ENCODE measurements at places on chromosomes 12 and 14.

DNA sequence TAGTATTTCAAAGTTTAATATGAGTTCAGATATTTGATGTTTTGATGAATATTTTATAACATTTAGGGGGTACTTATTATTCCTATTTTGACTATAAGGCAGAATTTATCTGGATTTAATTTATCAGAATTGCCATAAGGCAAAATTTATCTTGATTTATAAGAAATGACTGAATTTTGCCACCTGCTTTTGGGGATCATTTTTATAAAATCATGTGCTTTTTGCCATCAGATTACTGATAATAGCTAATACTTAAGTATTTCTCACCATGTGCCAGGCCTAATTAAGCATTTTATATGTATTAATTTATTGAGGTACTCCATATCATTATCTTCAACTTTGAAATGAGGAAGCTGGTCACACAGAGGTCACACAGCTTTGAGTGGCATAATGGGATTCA is 423.7 kb downstream of the PRKD1 start:
- DNase-seq = no peak

GRCh38 chr12:53418221-53418620 is 5.4 kb upstream of the AMHR2 start:
- no peak for DNase-seq

DNA sequence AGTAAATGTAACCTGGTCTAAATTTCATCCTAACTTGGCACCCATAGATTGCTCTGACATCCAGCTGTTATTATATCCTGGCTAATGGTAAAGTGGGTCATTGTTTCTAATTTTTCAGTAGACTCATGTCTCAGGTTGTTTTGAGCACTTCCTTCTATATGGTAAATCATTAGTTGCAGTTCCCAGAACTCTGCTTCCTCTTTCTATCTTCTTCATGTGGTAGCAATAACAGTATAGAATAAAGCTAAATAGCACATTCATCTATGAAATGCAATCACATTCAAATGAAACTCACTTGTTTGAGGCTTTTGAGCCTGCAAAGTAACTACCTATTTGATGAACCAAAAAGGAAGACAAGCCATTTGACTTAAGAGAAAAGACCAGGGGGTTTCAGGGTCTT is 65.1 kb upstream of the GZMB start:
- no peak for DNase-seq

DNA sequence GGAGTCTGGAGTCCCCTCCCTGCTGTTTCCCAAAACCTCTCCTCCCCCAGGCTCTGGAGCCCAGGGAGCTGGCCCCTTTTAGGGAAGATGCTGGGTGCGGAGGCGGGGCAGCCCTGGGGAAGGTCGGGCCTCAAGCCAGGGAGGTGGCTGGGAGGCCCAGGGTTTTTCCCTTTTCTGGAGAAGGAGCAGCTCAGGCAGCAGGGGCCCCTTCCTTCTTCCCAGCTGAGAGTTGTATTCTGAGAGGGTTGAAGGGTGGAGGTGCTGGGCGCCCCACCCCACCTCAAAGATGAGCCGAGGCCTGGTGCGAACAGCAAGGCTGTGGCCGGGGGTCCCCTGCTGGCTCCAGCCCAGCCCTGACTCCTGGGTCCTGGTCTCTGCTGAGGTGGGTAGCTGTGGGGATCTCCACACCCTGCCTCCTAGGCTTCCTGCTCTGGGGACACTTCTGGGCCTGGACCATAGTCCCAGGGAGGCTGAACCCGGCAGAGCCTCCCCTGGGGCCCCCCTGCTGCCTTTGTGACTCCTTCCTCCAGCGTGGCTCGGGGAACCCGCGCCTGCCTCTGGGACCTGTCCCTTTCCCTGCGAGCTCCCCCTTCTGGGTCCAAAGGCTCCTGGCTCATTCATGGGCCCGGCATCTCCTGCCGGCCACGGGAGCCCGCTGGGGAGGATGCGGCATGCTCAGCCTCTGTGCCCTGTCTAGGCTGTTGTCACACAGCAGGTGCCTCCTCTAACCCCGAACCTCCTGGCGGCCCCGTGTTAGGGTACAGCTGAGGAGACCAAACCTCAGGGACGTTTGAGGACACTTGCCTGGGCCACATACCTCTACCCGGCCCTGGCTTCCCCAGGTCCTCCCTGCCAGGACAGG is 4.4 kb downstream of the TRMT61A start:
- DNase-seq = no peak

Data from stimulated activated CD8-positive, alpha-beta memory T cell treated with anti-CD3 and anti-CD28 coated beads, Interleukin-2, amount 100 ng/mL, for 1 hour (primary cell).